T follicular helper cell (primary cell): ENCODE measurements at places on chromosomes 12 and 14.

GRCh38 chr12:132491138-132491663 lies 1.2 kb downstream of the FBRSL1 start:
- no peak for DNase-seq

DNA sequence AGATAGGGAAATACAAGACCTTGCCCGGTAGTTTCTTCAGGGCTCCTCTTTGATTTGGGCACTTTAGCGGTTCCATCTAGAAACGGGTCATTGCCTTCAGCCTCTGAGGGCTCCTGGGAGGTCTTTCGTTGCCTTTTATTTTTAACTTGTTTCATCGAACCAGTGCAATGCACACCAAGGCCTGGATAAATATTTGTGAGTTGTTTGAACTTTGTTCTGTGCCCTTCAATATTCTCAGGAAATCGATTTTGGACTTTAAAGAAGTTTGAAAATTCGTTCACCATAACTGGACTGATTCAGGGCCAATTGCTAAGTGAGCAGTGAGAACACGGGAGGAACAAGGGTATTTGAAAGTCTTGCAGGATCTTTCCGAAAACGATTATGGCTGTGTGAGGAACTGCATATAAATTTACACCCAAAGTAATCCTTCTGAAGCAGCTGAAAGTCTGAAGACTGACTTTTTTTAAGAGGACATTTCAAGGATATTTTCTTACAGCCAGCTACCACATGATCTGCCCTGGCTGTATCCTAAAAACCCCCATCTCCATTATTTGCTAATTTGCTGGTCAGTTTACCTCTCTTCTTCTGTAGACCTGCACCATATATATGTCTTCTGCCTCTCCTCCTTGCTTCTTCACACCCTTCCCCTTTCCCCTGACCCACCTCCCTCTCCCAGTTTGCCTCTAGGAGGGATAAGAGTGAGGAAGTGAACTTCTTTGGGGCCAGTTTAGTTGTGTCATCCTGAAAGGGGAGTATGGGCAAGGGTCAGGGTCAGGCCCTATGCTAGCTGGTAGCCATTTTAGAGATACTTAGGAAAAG lies 8.0 kb downstream of the DUSP6 start:
- DNase-seq = no peak

DNA sequence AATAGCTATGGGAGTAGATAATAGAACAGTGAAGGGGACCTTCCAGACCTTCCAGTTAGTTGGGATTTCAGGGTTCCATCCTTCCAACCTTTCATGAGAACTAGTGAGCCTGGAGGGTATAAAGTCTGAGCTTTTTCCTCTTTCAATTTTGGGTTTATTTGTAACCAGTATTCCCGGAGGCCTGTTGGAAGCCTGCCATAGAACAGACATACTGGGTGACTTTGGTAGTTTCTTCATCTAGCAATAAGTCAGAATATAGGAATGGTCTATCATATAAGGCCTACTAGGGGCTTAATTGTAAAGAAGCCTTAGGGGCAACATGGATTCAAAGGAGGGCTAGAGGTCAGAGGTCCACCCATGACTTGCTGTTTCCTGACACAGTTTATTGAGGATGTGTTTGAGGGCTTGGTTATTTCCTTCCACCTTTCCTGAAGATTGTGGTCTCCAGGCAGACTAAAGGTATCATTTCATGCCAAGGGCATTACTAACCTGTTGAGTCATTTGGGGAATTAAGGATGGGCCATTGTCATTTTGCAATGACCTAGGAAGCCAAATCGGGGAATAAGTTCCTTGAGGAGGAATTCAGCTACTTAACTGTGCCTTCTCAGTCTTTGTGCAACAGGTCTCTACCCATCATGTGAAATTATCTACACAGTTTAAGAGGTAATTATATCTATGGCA lies 410.3 kb downstream of the SLC6A15 start:
- no peak for DNase-seq

DNA sequence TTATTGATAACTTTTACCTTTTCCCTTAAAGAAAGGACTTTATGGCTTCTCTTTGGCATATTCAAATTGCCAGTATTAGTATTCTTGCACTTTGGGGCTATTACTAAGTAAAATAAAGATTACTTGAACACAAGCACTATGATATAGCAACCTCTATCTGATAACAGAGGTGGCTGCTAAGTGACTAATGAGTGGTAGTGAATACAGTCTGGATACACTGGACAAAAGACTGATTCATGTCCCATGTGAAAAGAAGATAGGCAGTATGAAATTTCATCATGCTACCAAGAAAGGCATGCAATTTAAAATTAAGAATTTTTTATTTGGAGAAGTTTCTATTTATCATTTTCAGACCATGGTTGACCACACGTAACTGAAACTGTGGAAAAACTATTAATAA lies 399.9 kb downstream of the FSCB start:
- DNase-seq = no peak

- DNase-seq = no peak
These were observed 38.2 kb downstream of the CACNA2D4 start for GRCh38 chr12:1880153-1880845.

GRCh38 chr14:101843665-101844064 lies 82.2 kb downstream of the PPP2R5C start:
- peak; percentile 58 for DNase-seq

- DNase-seq = no peak
These were observed 34.6 kb downstream of the CEP128 start for GRCh38 chr14:80906946-80907345.

GRCh38 chr12:56078931-56079722 lies 838 bp upstream of the ERBB3 start:
- DNase-seq = peak; percentile 30

GRCh38 chr12:25121916-25122315 lies 73.0 kb downstream of the DNAI7 start:
- no peak for DNase-seq

DNA sequence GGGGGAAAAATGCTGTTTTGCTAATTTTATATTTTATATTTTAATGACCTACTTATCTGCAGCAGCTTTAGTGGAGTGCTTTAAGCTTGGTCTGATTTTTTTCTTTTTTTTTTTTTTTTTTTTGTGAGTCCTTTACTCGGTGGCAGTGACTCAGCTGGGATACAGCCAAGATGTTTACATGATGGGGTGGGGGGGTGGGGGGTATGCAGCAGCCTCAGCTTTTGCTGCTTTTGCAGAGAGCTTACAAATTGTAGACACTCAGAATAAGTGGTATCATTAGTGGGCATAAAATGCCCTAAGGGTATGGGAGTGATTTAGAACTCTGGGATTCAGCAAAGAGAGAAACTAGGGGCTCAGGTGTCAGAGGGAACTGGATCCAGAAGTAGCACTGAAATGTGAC lies 38.2 kb upstream of the ARHGAP5 start:
- no peak for DNase-seq

GRCh38 chr14:60512973-60513571 lies 4.1 kb downstream of the SIX6 start:
- DNase-seq = no peak
